A549 treated with GW870086 at 1 μM for 4 hours (cell line): ENCODE measurements at places on chromosomes 3 and 15. TPM values are rescaled to one million over a fixed set of nuclear protein-coding genes. Genes with fewer than 3 reads are reported as not detected.

The RTP3 gene
- total RNA-seq: not detected in 5 replicates

The DUOX1 gene
- not detected in 5 replicates for total RNA-seq

The DISP2 gene
- total RNA-seq: 0.58 to 2.5 TPM (median 1.6 TPM) in 5 replicates

The PLA1A gene
- 0.11 to 0.56 TPM (median 0.44 TPM) in 5 replicates for total RNA-seq

The FBN1 gene
- 6.5 to 8.0 TPM (median 7.2 TPM) in 5 replicates for total RNA-seq

The PLCD1 gene
- total RNA-seq: 3.5 to 5.1 TPM (median 4.0 TPM) in 5 replicates

The ZNF860 gene
- 1.3 to 1.5 TPM (median 1.4 TPM) in 5 replicates for total RNA-seq

The RARB gene
- total RNA-seq: 5.1 to 8.9 TPM (median 7.6 TPM) in 5 replicates

The PLSCR2 gene
- total RNA-seq: not detected in 5 replicates

The MME gene
- total RNA-seq: not detected in 5 replicates

The NR2E3 gene
- total RNA-seq: 0.12 to 0.59 TPM (median 0.22 TPM) in 4 of 5 replicates, not detected in the other

The HYAL1 gene
- 0.45 to 0.70 TPM (median 0.56 TPM) in 5 replicates for total RNA-seq

The FGF7 gene
- not detected in 5 replicates for total RNA-seq

The STT3B gene
- total RNA-seq: 63.6 to 85.6 TPM (median 75.5 TPM) in 5 replicates

The AHSG gene
- total RNA-seq: 0.16 TPM in 1 of 5 replicates, not detected in the others

The SLC51B gene
- 17.5 to 21.2 TPM (median 19.5 TPM) in 5 replicates for total RNA-seq

The CLDN16 gene
- not detected in 5 replicates for total RNA-seq

The PIGX gene
- 30.4 to 34.3 TPM (median 31.9 TPM) in 5 replicates for total RNA-seq

The SCN11A gene
- 0.02 TPM in 1 of 5 replicates, not detected in the others for total RNA-seq

The GHSR gene
- not detected in 5 replicates for total RNA-seq

The MNS1 gene
- 2.1 to 3.1 TPM (median 3.0 TPM) in 5 replicates for total RNA-seq

The SERF2 gene
- total RNA-seq: 489 to 715 TPM (median 656 TPM) in 5 replicates

The MORC1 gene
- not detected in 5 replicates for total RNA-seq

The POLR2M gene
- total RNA-seq: 34.4 to 84.8 TPM (median 55.3 TPM) in 5 replicates

The BSN gene
- total RNA-seq: 0.05 to 0.22 TPM (median 0.15 TPM) in 5 replicates

The DAPK2 gene
- 4.2 to 5.4 TPM (median 4.8 TPM) in 5 replicates for total RNA-seq

The EPHA3 gene
- total RNA-seq: not detected in 5 replicates

The LRRIQ4 gene
- not detected in 5 replicates for total RNA-seq

The SNX22 gene
- total RNA-seq: 0.74 to 1.3 TPM (median 0.99 TPM) in 5 replicates

The SYNPR gene
- not detected in 5 replicates for total RNA-seq

The CTXND1 gene
- total RNA-seq: 0.01 to 0.02 TPM (median 0.02 TPM) in 3 of 5 replicates, not detected in the others

The SOX2 gene
- 0.36 to 0.66 TPM (median 0.47 TPM) in 5 replicates for total RNA-seq

The PLA2G4D gene
- total RNA-seq: 0.03 TPM in 1 of 5 replicates, not detected in the others

The RPL14 gene
- total RNA-seq: 718 to 807 TPM (median 726 TPM) in 5 replicates

The SLC27A2 gene
- total RNA-seq: 26.6 to 32.2 TPM (median 29.2 TPM) in 5 replicates

The ABHD2 gene
- 102 to 171 TPM (median 152 TPM) in 5 replicates for total RNA-seq

The PARP15 gene
- not detected in 5 replicates for total RNA-seq

The LRRC15 gene
- total RNA-seq: 0.20 to 0.29 TPM (median 0.21 TPM) in 5 replicates

The TTBK2 gene
- total RNA-seq: 1.2 to 2.4 TPM (median 1.6 TPM) in 5 replicates

The CYP11A1 gene
- not detected in 5 replicates for total RNA-seq

The LRRC3B gene
- total RNA-seq: not detected in 5 replicates

The SIDT1 gene
- 0.43 to 1.1 TPM (median 0.80 TPM) in 5 replicates for total RNA-seq

The GORASP1 gene
- 30.6 to 39.3 TPM (median 36.6 TPM) in 5 replicates for total RNA-seq

The GOLGA6A gene
- total RNA-seq: 0.06 to 0.16 TPM (median 0.09 TPM) in 5 replicates

The ZSCAN2 gene
- 12.8 to 15.6 TPM (median 14.4 TPM) in 5 replicates for total RNA-seq

The SOX14 gene
- not detected in 5 replicates for total RNA-seq

The EXD1 gene
- total RNA-seq: 0.16 to 0.33 TPM (median 0.27 TPM) in 3 of 5 replicates, not detected in the others

The PLS1 gene
- total RNA-seq: 9.1 to 13.0 TPM (median 12.0 TPM) in 5 replicates

The BMF gene
- 0.73 to 1.6 TPM (median 1.3 TPM) in 5 replicates for total RNA-seq

The SERPINI1 gene
- 2.1 to 4.6 TPM (median 3.3 TPM) in 5 replicates for total RNA-seq

The KBTBD12 gene
- total RNA-seq: not detected in 5 replicates

The WDR93 gene
- total RNA-seq: 0.10 to 0.19 TPM (median 0.18 TPM) in 5 replicates

The ADAMTS17 gene
- total RNA-seq: 0.10 to 0.20 TPM (median 0.14 TPM) in 4 of 5 replicates, not detected in the other

The C3orf49 gene
- not detected in 5 replicates for total RNA-seq
